Stimulated activated CD8-positive, alpha-beta memory T cell treated with anti-CD3 and anti-CD28 coated beads, Interleukin-4, amount 100 ng/mL, for 24 hours (primary cell): ENCODE measurements at places on chromosomes 6 and 20.

DNA sequence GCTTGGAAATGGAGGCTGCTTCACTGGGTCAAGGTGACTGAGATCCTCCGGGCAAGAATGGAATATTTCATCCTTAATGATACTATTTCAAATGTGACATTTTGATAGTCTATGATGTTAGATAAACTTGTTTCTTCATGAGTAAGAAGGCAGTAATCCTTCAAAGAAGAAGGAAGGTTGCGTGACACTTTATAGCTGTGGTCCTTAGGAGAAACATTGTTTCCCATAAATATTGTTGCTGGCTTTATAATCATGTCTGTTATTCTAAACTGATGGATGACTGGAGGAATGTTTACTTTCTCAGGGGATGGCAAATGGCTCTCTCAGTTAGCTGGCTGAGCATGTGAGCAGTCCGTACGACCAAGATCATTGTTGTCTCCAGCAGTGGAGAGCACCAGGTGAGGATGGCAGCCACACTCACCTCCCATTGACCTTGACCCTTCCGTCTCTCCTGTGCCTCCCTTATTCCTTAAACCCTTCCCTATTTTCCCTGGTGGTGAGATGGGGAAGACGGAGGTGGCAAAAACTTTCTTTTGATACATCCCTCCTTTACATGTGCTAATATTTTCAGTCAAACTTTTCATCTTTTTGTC, 171.2 kb upstream of the OLIG3 start:
- DNase-seq = no peak

DNA sequence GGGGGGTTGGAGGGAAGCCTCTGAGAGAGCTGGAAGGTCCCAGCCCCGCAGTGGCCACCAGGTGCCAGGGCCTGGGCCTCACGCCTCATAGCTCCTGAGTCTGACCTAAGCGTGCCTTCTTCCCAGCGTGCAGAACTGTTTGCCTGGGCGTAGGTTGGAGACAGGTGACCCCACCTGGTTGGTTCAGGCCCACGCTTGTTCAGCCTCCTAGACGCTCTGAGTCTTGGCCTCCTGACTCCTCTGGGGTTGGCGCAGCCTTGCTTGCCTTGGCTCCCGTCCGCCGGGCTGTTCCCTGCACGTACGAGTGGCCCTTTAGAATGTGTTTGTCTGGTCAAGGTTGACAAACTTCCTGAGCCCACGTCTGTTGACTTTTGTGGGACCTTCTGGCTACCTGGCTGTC, 70.8 kb downstream of the EYA2 start:
- no peak for DNase-seq

- no peak for DNase-seq
These were observed 1193.4 kb upstream of the EYS start for GRCh38 chr6:66900133-66901083.

DNA sequence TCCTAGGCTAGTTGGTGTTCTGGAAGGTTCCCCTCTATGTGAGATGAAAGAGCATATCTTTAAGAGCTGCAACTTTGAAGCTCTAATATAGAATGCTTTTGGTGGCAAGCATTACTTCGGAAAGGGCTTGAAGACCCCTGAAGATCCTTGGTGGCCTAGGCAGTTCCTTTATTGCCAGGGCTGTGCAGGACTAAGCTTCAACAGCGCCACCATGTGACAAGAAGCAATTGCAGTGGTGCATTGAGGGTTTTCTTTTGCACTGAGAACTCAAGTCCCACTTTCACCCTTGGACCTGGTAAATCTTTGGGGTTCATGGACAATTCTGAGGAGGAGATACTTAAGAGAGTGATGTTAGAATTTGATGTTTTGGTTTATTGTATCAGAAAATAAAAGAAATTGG, 237.4 kb upstream of the GMDS start:
- no peak for DNase-seq

GRCh38 chr6:107716688-107717089, 107.4 kb downstream of the SCML4 start:
- peak; percentile 54 for DNase-seq

DNA sequence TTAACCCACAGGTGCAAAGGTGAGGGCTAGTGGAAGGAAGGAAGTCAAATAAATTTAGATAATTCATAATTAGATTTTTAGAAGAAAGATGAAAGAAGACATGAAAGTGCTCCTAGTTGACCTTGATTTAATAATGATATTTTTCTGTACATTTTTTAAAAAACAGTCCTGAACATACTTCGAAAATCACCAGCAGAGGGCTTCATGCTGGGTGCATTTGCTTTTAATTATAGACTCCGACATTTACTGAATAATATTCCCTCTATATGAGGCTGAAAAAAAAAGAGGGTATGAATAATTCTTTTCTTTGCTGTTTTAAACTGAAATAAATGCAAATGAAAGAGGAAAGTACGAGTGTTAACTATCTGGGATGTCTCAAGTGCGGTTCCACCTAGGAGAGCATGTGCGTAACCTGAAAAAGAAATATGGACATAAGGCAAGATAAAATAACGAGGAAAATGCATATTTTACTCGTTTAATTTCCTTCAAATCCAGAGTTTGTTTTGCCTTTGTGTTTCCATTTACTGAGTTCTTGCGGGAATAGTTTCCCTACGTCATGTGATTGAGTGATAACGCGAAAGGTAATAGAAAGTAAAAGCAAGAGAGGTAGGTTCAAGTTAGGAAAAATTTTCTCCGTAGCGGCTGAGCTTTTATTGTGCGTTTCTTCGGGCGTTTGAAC, 3.1 kb upstream of the TFAP2B start:
- DNase-seq = no peak

DNA sequence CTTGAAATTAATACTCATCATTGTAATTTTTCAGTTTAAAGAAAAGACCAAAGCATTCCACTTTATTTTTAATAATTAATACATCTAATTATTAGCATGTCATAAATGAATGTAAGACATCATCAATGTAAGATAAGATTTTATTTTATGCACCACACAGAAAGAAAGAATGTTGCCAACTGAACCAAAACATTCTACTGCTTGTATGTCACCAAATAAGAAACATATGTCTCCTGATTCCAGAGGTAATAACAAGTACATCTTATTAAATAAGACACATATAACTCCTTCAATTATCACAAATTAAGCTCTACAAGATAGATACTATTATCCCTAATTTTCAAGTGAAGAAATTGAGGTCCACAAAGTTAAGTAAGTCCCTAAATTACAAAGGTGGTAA, 189.5 kb downstream of the GMDS start:
- DNase-seq = no peak

DNA sequence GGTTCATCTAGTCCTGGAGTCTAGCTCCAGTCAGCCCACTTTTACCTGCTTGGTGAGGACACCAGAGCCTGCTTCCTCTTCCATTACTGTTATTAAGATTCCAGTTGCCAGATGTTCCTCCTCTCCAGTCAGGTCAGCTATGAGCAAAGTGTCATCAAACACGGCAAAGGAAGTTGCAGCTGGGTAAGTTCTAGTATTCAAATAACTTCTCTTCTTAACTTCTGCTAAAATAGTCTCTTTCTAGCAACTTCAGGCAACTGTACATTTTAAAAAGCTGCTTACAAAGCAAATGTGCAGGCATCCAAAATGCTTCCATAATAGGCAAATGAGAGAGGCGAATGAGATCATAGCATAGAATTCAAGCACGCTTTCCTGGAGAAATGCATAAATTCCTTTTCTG, 18.4 kb upstream of the MRPS18A start:
- no peak for DNase-seq

DNA sequence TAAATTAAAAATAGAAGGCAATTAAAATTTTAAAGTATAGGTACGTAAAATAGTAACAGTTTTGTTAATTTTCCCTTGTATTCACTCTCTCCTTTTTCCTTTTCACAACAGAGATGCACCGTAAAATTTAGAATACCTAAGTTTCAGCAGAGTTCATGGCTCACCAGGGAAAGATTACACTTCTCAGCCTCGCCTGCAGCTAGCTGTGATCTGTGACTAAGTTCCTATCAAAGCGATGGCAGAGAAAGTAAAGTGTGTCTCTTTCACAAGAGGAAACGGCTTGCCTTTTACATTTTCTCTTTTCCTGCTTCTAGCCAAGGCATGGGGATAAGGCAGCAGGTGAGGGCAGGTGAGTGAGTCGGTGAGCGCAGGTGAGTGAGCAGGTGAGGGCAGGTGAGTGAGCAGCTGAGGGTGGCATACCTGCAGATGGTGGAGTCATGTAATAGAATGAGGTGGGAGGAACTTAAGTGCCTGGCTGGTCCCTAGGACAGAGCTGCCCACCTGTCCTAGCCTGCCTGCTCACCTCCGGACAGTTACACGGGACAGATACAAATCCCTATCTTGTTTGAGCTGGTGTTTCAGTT, 30.9 kb downstream of the ZFP64 start:
- no peak for DNase-seq
